ENCODE measurements at places on chromosomes 2 and 18. TPM values are rescaled to one million over a fixed set of nuclear protein-coding genes. Genes with fewer than 3 reads are reported as not detected.

Gene IL36G
- total RNA-seq = not detected

DNA sequence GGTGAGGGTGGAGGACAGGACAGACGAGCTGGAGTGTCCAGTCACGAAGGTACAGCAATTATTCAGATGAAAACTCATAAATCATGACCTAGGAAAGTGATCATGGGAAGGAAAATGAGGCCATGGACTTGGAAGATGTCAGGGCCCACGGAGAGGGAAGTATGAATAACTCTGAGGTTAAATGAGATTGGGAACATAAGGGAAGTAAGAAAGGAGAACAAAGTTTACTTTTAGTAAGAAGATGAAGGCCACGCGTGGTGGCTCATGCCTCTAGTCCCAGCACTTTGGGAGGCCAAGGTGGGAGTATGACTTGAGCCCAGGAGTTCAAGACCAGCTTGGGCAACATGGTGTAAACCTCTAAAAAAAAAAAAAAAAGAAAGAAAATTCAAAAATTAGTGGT is 56.2 kb downstream of the AQP4 start:
- no peak for DNase-seq

GRCh38 chr2:2639251-2640139 is 308.4 kb upstream of the MYT1L start:
- no peak for DNase-seq

GRCh38 chr2:82000606-82001005 is 1696.1 kb upstream of the LRRTM1 start:
- no peak for DNase-seq

DNA sequence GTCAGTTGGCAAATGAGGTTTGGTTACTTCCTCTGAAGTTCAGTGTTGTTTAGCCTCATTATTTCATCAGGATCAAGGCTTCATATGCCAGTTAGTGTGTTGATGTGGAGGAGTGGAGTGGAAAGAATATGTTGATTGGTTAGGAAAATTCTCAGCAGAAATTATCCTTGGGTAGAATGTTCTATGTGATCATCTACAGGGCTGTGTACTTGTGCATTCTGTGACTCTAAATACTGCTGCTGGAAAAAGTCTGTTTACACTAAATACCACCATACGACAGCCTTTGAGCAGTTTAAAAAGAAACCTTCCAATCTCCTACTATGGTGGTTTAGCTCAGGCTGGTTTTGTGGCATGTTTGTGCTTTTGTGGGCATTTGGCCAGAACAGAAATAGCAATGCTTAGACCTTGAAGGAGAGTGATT is 25.8 kb downstream of the CAB39 start:
- no peak for DNase-seq

GRCh38 chr18:80231151-80231550 is 16.2 kb downstream of the PARD6G start:
- no peak for DNase-seq

DNA sequence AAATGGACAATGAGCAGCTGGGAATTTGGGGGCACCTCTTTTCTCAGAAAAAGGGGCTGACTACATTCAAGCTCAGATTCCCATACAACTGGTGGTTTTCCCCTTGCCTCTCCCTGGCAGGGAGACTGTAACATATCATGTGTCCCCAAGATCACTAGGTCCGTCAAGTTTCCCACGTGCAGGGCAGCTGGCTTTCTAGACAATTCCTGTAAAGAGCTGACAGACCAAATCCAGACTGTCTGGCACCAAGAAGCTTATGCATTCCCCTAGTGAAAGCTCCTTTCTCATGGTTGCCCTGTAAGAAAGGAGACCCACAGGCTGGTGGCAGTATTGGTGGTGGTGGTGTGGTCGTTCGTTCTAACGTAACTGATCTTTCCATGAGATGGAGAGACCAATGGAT is 48.8 kb downstream of the THUMPD2 start:
- DNase-seq = no peak

- DNase-seq = no peak
Measured at GRCh38 chr18:22817844-22818243, 115.3 kb upstream of the RBBP8 start.

DNA sequence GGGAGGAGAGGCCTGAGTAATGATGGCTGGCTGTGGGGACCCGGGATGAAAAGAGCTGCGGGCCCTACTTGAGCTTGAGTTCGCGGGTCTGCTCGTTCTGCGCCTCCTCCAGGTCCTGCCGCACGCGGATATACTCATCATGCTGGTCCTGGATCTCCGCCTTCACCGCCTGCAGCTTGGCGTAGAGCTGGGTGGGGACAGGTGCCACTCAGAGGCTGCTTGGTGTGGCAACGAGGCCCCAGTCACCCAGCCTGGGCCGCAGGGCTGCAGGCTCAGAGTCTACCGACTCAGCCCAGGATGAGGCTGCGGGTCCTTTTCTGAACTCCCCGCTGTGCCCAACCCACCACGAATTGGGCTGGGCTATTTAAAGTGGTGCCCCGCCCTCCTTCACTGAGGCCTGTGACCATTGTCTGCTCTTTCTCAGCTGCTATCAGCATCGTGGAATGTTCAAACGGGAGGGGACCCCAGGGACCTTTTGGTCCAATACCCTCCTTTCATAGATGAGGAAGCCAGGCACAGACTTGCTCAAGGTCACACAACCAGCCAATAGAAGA is 28.0 kb downstream of the KIF3C start:
- DNase-seq = no peak

DNA sequence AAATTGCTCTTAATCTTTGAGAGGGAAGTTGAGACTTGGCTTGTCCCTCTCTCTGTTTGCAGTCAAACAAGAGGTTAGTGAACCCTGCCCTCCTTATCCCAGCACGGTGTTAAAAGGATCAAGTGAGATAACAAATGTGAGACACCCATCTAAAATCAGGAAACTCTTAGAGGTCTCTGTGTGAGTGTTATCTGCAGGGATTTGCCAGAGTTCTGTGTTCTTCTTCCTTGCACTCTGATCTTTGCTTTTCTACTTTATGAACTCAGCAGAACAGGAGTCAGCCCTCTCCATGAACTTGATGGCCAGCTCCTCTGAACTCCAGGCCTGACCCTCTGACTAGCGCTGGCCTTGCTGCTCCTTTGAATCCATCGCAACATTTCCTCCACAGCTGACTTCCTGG is 123.8 kb downstream of the NCKAP5 start:
- DNase-seq = no peak

Gene MYO1B
- total RNA-seq = 67.7 TPM

Gene GTF2A1L
- total RNA-seq = not detected

DNA sequence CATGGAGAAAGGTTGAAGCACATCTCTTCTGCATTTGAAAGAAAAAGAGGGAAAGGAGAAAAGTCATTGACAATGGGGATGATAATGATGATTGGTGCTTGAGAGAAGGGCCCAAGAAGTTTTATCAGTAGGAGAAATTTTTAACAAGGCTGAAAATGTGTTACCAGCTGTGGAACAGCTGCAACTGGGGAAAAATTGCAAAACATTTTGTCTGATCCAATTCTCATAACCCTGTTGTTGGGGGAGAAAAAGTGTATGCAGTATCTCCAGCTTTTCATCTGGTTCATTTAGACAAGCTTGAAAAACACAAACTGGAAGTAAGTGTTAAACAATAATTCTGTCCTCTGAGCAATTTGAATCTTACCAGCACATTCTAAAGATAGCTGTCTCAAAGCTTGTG is 92.7 kb downstream of the CSRNP3 start:
- DNase-seq = no peak

DNA sequence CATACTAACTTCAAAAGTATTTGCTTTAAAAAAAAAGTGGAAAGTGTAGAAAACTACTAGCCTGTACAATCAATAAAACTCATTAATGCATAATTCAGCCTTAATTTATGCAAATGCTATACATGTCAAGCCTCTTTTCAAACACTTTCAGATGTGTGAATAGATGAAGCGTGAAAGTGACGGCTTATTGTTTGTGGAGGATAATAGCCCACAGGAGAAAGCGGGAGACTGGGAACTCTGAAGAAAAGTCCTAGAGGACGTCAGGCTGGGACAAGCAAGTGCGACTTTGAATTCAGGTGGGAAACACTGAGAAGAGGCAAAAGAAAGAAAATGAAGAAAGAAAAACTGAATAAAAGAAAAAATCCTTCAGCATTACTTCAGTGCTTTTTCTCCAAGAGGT is 108.5 kb downstream of the STK39 start:
- DNase-seq = no peak

DNA sequence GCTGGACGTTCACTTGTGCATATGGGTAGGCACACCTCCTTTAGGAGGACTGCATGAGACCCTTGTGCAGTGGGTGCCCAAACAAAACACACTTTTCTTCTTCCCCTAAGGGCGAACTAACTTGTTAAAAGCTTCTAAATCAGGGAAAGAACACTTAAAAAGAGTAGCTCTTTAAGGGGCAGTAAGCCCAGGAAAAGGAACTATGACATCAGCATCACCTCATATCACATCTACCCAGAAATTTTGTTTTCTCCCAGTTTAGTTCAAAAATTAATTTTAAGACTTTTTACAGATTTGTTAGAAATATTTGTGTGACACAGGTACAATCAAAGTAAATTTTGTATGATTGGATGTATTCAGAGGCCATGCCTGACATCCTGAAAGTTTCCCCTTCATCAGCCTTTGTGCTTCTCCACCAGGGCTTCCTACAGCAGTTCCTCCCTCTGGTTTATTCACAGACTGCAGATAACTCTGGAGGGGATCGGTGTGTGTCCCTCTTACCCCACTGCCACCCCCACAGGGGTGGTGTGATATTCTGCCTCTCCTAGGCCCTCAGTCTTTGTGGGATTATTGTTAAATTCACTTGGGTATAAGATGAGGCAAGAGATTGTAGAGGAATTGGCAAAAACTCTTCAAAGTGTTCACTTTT is 27.6 kb downstream of the BCL2L11 start:
- DNase-seq = no peak

GRCh38 chr2:39696101-39696553 is 30.4 kb downstream of the TMEM178A start:
- DNase-seq = no peak

Gene MC5R
- total RNA-seq = not detected

DNA sequence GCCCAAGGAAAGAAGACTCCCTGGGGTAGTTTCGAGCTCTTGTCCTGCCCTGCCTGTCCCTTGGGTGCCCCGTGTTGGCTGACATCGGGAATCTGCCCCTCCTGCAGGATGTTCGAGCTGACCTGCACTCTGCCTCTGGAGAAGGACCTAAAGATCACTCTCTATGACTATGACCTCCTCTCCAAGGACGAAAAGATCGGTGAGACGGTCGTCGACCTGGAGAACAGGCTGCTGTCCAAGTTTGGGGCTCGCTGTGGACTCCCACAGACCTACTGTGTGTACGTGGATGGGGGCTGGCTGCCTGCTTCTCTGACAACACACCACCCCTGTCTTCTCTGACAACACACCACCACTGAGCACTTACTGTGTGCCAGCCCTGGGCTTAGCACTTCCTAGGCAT is 210.8 kb downstream of the DYSF start:
- peak; percentile 53 for DNase-seq

Gene RAPGEF4
- 4.4 TPM for total RNA-seq

DNA sequence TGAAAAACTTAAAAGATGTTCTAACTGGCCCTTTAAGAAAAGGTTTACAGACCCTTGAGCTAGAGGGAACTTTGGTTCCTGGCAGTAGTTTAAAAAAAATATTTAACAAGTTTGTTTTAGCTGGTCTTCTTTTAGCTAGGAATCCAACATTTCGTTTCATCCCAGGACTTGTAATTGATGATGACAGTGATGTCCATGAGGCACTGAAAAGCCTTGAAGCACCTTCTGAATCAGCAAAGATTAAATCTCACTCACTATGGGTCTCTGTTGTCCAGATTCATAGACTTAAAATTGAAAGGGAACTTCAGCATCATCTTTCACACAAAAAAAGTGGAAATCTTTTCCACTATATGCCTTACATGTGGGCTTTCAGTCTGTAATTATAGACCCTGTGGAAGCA is 102.9 kb upstream of the ETAA1 start:
- DNase-seq = no peak

DNA sequence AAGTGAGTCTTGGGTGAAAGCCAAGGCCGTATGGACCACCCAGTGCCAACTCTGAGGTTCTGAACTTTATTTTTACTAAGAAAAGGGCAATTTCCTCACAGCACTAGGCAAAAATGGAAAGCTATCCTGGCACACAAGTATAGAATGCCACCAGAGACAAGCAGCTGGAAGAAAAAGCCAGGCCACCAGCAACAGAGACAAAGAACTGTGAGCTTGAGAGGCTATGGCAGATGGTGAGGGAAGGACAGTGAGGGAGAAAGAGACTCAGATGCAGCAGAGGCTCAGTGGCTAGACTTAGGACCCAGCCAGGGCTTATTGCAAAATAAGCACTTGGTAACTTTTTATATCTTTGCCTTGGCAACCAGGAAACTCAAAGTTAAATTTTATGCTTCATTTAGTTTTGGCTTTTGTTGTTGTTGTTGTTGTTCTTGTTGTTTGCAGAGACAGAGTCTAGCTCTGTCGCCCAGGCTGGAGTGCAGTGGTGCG is 78.0 kb upstream of the BZW1 start:
- DNase-seq = no peak

Gene IL1RL2
- total RNA-seq = 2.0 TPM

Gene GAL3ST2
- 0.19 TPM for total RNA-seq

DNA sequence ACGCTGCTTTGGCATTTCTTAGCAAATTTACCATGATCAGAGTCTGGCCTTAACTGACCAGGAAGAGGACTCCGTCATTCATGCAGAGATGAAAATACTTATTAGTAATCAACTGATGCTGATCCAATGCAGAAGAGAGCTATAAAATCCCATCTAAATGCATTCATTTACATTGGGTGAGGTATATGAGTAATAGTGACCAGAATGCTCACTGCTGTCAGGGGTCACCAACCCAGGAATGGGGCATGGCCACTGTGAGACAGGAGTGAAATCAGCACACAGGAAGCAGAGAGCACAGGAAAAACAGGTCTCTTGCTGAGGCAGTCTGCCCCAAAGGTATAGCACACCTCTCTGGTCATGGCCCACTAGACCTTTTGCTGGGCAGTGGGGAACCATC is 68.1 kb upstream of the TMEM247 start:
- DNase-seq = no peak
